Kidney (tissue), 22 donors: ENCODE measurements at places on chromosomes 4 and X. TPM values are rescaled to one million over a fixed set of nuclear protein-coding genes. Genes with fewer than 3 reads are reported as not detected.

Gene HELQ
- total RNA-seq, result 20.9 TPM

Gene NRK
- total RNA-seq, result 5.0 TPM

Gene PPP1R2C
- not detected for total RNA-seq

Gene SPINK2
- 1.0 TPM for total RNA-seq

Gene ABCG2
- 4.7 TPM for total RNA-seq

Gene ASMT
- 0.22 TPM for total RNA-seq

Gene FLNA
- 1,036 TPM for total RNA-seq

Gene ATOH1
- total RNA-seq, result not detected

Gene CT45A1
- total RNA-seq, result not detected

Gene NEIL3
- total RNA-seq, result 0.35 TPM

Gene CITED1
- 3.8 TPM for total RNA-seq

Gene MAOA
- total RNA-seq, result 227 TPM

Gene DGAT2L6
- not detected for total RNA-seq

Gene PAGE2B
- total RNA-seq, result not detected

Gene CASK
- total RNA-seq, result 58.9 TPM

Gene S100P
- not detected for total RNA-seq

Gene TEX13B
- total RNA-seq, result not detected

Gene MAGEB1
- not detected for total RNA-seq

Gene BEX2
- 34.7 TPM for total RNA-seq

Gene EDA
- total RNA-seq, result 4.2 TPM

Gene PRDM8
- 4.2 TPM for total RNA-seq

Gene TIMP1
- total RNA-seq, result 551 TPM
